ENCODE measurements at places on chromosomes 12 and 14.

DNA sequence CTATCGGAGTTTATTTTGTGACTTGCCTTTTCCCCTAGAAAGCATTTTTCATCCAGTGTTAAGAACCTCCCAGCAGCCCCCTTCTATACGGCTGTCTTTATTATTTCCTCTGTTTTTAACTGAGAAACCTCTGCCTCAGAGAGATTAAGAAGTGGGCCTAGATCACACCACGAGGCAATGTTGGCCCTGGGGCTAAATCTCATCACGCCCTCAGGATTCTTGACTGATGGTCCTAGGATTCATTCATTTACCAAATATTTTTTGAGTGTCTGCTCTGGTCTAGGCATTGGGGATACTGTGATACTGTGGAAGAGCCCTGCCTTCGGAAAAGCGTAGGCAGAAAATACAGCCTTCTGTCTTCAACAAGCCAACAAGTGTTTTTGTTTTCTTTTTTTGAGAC is 42.1 kb downstream of the C14orf132 start:
- H3K27me3 ChIP-seq: peaks cover 2% of the 10 kb centered on the region
- no peaks in the 10 kb centered on the region for H3K4me1 ChIP-seq
- no peak overlapping the region for H3K4me3 ChIP-seq
- DNase-seq: no peak

GRCh38 chr14:65268594-65268993 is 143.9 kb upstream of the FUT8 start:
- peaks cover 11% of the 10 kb centered on the region for H3K4me1 ChIP-seq
- no peaks in the 10 kb centered on the region for H3K36me3 ChIP-seq
- DNase-seq: peak; percentile 29

DNA sequence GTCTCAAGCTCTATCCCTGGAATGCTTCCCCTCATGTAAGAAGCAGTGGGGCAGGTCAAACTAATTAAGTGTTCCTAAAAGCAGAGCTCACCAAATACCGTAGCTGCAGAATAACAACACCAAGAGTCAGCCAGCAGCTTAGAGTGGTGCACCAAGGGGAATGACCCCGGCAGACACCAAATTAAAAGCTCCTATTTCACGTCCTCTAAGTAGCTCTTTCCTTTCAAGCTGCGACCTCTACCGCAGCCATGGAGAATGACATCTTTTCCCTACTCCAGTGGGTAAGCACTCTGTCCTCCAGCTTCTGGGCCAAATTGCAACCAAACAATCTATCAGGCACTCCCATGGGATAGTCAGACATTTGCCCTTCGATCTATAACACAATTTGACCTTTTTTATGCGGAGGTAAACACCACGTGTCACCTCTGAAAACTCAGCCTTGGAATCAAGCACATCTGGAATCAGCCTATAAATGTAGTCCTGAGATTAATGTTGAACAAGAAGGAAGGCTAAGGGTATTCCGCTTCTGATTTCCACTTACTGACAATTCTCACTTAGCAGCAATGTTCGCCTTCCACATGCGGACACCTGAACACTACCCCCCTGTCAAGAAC is 67.6 kb upstream of the CDKN3 start:
- H3K27ac ChIP-seq: no peak overlapping the region
- no peak overlapping the region for H3K4me3 ChIP-seq
- DNase-seq: peak; percentile 18
- no peaks in the 10 kb centered on the region for H3K27me3 ChIP-seq
- H3K4me1 ChIP-seq: no peaks in the 10 kb centered on the region

- no peaks in the 10 kb centered on the region for H3K27me3 ChIP-seq
- peak overlapping the region; percentile 75 for H3K27ac ChIP-seq
- no peaks in the 10 kb centered on the region for H3K36me3 ChIP-seq
- peaks cover 25% of the 10 kb centered on the region for H3K4me1 ChIP-seq
- no peak overlapping the region for H3K4me3 ChIP-seq
Observed at GRCh38 chr14:76977793-76978720, 50.5 kb downstream of the IRF2BPL start.

GRCh38 chr14:90198541-90199060 is 57.8 kb upstream of the PSMC1 start:
- no peak overlapping the region for H3K27ac ChIP-seq
- H3K27me3 ChIP-seq: peaks cover 2% of the 10 kb centered on the region
- H3K4me1 ChIP-seq: no peaks in the 10 kb centered on the region
- no peak overlapping the region for H3K4me3 ChIP-seq
- no peaks in the 10 kb centered on the region for H3K36me3 ChIP-seq

- no peak within 1 kb of the TSS for H3K27ac ChIP-seq
- peaks cover 19% of the 10 kb centered on the region for H3K4me1 ChIP-seq
- no peaks in the 10 kb centered on the region for H3K27me3 ChIP-seq
- no peaks in the 10 kb centered on the region for H3K36me3 ChIP-seq
Observed at GRCh38 chr14:74875941-74876913, at the start of gene PROX2. TSS of gene PROX2 (minus strand) at chr14:74876145. CDS start at chr14:74863834, 12,311 bp downstream.

DNA sequence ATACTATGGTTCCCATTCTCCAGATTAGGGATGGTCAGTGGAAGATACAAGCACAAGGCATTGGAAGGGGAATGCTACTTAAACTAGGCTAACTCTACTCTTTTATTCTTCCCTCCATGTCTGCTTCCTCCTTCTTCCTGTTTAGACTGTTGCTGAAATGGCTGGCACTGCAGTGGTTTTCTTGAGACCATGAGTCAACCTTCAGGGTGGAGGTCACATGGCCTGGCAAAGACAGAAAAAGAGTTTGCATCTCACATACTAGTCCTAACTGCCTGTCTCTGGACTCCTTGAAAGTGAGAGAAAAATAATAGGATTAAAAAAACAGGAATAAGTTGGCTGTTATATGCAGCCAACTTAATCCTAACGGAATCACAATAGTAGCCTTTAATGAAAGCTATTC is 37.0 kb downstream of the ALDH1L2 start:
- no peak for DNase-seq
- H3K27me3 ChIP-seq: no peaks in the 10 kb centered on the region
- no peaks in the 10 kb centered on the region for H3K4me1 ChIP-seq

DNA sequence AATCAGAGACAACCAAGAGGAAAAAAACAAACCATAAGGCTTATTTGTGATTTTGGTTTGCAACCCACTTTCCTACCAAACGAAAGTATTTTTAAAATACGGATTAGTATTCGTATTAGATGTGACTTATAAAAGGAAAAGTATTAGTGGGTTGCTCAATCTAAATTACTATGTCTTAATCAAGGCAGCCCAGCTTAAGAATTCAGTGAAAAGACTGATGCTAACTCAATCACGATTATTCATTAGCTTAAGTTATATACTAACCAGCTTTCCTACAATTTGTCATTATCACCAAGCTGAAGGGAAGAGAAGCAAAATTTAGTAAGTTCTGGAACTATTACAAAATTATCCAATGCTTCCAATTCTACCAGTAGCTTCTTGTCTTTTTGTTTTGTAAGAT is 62.7 kb downstream of the FERMT2 start:
- no peaks in the 10 kb centered on the region for H3K36me3 ChIP-seq
- H3K27me3 ChIP-seq: no peaks in the 10 kb centered on the region
- H3K4me1 ChIP-seq: no peaks in the 10 kb centered on the region
- H3K27ac ChIP-seq: no peak overlapping the region
- DNase-seq: no peak

- no peak overlapping the region for H3K4me3 ChIP-seq
- H3K36me3 ChIP-seq: no peaks in the 10 kb centered on the region
- no peaks in the 10 kb centered on the region for H3K27me3 ChIP-seq
- H3K4me1 ChIP-seq: no peaks in the 10 kb centered on the region
- no peak overlapping the region for H3K27ac ChIP-seq
- no peak for DNase-seq
Observed at GRCh38 chr12:80864046-80864735, 73.5 kb downstream of the LIN7A start.

- H3K36me3 ChIP-seq: no peaks in the 10 kb centered on the region
- H3K4me3 ChIP-seq: no peak overlapping the region
- no peak for DNase-seq
- no peaks in the 10 kb centered on the region for H3K27me3 ChIP-seq
- no peak overlapping the region for H3K27ac ChIP-seq
Observed at GRCh38 chr12:32051511-32052211, 55.0 kb upstream of the BICD1 start.

DNA sequence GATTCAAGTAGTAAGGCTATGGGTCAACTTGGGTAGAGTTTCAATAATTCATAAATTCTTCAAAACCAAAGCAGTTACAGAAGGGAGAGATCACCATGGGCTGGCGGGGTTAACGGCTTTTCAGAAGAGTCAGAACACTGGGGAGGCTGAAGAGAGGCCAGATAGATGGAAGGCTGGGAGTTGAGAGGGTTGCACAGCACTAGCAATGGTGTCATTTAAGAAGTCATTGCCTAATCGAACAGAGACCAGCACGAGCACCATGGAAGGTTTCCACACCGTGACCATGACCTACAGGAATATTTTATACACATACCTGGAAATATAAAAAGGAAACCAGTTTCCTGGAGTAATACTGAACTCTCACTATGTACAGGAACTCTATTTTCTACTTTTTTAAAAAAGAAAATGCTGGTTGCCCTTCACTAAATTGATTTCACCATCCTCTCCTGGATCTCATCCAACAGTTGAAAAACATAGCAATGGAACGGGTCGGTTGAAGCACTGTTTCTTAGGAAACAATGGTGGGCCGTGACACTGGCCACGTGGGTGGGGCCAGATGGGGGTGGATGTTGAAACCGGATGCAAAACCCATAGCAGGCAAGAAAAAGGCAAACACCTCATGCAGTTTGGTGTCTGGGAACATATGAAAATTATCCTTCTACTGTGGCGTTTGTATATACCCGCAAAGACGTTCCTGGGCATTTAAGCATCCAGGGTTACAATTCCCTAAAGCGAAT is 38.0 kb upstream of the RIN3 start:
- H3K27me3 ChIP-seq: no peaks in the 10 kb centered on the region
- H3K27ac ChIP-seq: no peak overlapping the region

GRCh38 chr12:83769151-83769550 is 1082.4 kb downstream of the TMTC2 start:
- H3K4me1 ChIP-seq: no peaks in the 10 kb centered on the region
- no peak overlapping the region for H3K4me3 ChIP-seq
- H3K36me3 ChIP-seq: no peaks in the 10 kb centered on the region
- no peaks in the 10 kb centered on the region for H3K27me3 ChIP-seq
- no peak overlapping the region for H3K27ac ChIP-seq

GRCh38 chr12:113860059-113860820 is 105.9 kb downstream of the RBM19 start:
- H3K36me3 ChIP-seq: peaks cover 39% of the 10 kb centered on the region
- no peak overlapping the region for H3K4me3 ChIP-seq
- no peak for DNase-seq
- no peaks in the 10 kb centered on the region for H3K27me3 ChIP-seq
- H3K27ac ChIP-seq: no peak overlapping the region

DNA sequence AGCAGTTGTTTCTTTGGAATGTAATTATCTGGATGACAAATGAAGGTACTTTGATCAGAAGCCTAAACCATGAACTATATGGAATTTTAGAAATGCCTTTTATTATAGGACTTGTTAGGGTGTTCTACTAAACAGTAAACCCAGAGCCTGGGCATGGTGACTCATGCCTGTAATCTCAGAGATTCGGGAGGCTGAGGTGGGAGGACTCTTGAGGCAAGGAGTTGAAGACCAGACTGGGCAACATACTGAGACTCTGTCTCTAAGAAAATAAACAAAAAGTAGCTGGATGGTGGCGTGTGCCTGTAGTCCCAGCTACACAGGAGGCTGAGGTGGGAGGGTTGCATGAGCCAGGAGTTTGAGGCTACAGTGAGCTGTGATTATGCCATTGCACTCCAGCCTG is 23.9 kb downstream of the PALS1 start:
- H3K27me3 ChIP-seq: no peaks in the 10 kb centered on the region
- DNase-seq: no peak
- no peaks in the 10 kb centered on the region for H3K4me1 ChIP-seq
- no peaks in the 10 kb centered on the region for H3K36me3 ChIP-seq
- no peak overlapping the region for H3K4me3 ChIP-seq

DNA sequence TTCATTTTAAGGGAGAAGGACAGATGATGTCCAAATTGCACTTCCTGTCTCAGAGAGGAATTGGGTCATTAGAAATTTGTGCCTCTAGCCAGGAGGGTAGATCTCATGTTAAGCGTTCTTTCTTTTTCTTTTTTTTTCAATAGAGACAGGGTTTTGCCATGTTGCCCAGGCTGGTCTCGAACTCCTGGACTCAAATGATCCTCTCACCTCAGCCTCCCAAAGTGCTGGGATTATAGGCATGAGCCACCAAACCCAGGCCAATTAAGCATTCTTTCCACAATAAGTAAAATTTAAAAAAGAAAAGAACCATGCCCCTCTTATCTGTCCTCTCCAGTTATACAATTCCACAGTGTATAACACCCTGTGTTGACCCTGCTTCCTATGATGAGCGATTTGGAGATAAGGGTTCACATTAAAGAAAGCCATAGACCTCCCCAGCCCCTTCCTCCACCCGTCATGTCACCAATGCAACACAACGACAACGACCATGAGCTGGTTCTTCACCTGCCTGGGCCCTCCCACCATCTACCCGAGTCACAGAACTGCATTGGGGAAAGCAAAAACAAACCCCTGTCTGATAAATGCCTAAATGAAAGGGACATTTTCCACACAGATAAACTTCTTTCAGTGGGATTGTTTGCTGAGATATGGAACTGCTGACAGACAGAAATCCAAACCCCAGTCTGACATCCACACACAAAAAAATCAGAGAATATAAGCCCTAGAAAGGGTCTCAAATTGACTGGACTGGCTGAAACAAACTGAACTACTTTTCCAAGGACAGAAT is 37.3 kb downstream of the SSH1 start:
- DNase-seq: no peak
- no peaks in the 10 kb centered on the region for H3K27me3 ChIP-seq
- H3K4me3 ChIP-seq: no peak overlapping the region
- peaks cover 25% of the 10 kb centered on the region for H3K4me1 ChIP-seq

DNA sequence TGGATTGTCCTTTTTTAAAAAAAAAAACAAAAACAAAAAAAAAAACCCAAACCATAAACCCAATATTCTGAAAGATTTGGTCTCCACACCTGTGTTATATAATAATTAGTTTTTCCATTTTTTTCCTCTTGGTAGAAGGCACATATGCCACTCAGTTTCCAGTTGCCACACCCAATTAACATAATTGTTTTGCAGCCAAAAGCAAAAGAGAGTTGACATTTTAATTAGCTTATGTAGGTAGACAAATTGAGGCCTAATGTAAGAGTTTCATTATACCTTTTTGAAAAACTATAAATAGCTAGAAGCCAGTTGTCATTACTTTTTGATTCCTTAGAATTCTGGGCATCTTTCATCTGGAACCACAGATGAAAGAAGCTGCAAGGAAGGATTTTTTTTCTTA is 21.0 kb downstream of the PTPN11 start:
- no peaks in the 10 kb centered on the region for H3K4me1 ChIP-seq
- H3K4me3 ChIP-seq: no peak overlapping the region
- H3K27ac ChIP-seq: no peak overlapping the region
- no peak for DNase-seq

GRCh38 chr12:93005928-93006392 is 76.9 kb upstream of the EEA1 start:
- DNase-seq: no peak
- no peak overlapping the region for H3K4me3 ChIP-seq
- no peaks in the 10 kb centered on the region for H3K4me1 ChIP-seq
- H3K36me3 ChIP-seq: no peaks in the 10 kb centered on the region
- no peaks in the 10 kb centered on the region for H3K27me3 ChIP-seq
- no peak overlapping the region for H3K27ac ChIP-seq
